Psoas muscle (tissue), 8 donors: ENCODE measurements at places on chromosomes 16 and 17. TPM values are rescaled to one million over a fixed set of nuclear protein-coding genes. Genes with fewer than 3 reads are reported as not detected.

DNA sequence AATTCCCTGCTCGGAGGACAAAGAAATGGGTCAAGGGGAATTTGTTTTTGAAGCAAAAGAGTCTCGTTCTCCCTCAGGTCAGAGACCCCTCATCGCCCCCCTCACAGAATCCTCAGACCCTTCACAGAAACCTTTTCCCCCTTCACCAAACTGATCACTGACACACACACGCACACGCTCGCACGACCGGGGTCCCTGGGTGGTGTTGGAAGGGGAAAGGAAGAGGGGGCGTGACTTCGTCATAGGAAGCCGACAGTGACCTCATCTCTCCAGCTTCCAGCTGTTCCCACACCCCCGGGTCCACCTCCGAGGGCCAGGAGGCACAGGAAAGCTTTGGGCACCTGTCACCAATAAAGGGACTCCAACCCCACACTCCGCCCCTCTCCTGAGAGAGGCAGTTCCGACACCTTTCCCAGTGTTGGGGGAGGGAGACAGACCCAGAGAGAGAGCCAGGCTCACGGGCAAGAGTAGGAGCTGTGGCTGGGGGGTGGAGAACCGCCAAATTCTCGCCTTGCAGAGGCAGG, 1.2 kb downstream of the ASGR1 start:
- no peak for DNase-seq

DNA sequence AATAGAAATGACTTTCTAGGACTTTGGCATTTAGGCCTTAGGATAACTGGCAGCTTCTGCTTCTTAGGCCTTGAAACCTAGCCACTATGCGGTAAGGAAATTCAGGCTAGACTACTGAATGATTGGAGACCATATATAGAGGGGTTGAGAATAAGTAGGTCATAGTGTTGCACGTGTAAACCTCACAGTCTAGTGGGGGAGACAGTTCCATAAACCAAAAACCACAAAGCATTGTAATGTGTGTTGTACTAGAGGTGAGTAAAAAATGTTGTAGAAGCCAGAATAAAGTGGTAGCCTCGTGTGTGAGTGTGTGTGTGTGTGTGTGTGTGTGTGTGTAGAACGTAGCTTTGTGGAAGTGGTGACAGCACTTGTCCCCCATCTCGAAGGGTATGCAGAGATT, 188.5 kb downstream of the MAP2K6 start:
- no peak for DNase-seq

- DNase-seq = no peak
These were observed 7.7 kb downstream of the ITGAM start for GRCh38 chr16:31267332-31268032.

DNA sequence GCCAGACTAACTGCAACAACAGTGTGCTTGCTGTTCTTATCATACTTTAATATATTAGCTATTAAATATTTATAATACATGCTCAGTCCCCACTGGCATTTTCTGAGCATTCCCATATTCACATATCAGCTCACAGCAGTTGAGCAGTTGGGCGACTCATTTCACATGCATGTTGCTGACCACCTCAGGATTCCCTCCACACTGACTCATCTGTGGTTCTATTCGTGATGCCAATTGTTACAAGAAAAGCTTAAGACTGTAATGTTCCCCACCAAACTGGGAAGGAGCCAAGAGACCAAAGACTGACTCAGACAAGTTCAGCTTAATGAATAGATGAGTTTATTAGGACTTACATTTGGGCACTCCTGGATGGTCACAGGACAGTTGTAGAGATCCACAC, 100.3 kb upstream of the KIF2B start:
- DNase-seq = no peak

CLCN7 gene
- 49.1 TPM for total RNA-seq

GSE1 gene
- total RNA-seq = 69.5 TPM

DNA sequence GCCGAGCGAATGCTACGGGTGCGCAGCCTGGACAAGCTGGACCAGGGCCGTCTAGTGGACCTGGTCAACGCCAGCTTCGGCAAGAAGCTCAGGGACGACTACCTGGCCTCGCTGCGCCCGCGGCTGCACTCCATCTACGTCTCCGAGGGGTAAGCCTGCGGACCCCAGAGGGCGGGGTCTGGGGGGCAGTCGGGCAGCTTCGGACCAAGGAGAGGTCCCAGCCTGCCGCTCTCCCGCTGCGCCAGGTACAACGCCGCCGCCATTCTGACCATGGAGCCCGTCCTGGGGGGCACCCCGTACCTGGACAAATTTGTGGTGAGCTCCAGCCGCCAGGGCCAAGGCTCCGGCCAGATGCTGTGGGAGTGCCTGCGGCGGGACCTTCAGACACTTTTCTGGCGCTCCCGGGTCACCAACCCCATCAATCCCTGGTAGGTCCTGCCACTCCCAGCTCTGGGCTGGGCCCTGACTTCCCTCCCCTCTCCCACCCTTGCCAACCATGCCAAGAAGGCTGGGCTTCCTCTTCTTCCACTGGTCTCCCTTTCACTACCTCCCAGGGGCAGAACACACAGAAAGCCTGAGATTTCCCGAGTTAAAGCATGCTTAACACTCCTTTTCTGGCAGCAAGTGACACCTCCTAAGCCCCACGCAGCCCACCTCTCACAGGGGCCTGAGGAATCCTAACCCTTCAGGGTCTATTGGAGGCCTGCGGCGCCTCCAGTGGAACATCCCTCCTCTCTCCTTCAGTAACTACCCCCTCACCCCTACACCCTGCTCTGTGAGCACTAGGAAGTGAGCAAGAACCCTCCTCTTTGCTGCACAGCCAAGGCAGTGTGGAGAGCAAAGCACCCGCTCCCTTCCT, 3.2 kb downstream of the NAGS start:
- DNase-seq = peak; percentile 60

GRCh38 chr17:54191261-54191660, 368.5 kb downstream of the KIF2B start:
- no peak for DNase-seq
